Central memory CD4-positive, alpha-beta T cell (primary cell): ENCODE measurements at places on chromosomes 2 and 18.

DNA sequence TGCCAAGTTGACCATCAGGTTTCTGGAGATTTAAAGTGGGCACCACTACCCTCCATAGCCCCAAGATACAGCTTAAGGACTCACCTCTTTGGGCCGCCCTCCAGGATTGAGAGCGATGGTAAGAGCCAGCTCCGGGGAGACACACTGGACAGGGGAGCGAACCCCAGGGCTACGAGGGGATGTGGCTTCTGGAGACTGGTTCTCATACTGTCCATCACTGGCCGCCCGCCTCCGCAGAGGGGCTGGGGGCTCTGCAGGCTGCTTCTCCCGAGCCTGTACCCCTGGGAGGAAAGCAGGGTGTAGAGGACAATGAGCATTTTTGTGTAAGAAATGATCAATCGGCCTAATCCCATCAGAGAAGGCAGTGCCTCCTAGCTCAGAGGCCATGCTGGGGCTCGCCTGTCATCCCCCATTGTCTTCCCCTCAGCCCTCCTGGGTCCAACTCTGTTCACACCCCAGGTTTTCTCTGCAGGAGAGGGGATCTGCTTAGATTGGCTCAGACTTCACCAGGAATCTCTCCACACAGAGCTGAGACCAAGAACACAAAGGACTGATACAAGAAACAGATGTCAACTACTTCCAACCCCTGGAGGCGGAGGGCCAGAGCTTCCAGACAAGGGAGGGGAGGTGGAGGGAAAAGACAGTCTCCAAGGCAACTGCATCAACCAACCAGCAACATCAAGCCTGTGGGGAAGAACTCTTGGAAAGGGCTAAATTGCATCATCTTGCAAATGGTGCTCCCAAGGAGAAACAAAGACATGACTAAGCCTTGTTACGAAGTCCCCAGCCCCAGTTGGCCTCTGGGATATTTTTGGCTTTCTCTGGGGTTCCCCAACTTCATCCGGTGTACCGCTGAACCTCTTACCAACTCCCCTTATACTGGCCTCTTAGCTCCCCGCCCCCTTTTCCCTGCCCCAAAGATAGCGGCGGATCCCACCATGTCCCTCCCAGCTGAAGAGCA is 166.6 kb downstream of the TNS1 start:
- DNase-seq: no peak

DNA sequence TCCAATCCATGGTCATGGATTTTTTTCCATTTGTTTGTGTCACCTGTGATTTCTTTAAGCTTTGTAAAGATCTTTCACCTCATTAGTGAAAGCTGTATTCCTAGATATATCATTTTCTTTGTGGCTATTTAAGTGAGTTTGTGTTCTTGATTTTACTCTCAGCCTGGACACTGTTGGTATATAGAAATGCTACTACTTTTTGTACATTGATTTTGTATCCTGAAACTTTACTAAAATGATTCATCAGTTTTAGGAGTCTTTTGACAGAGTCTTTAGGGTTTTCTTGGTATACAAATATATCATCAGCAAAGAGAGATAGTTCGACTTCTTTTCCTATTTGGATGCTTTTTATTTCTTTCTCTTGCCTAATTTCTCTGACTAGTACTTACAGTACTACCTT is 12.3 kb downstream of the GKN2 start:
- no peak for DNase-seq

GRCh38 chr2:238423561-238424312 is 3.0 kb upstream of the ASB1 start:
- no peak for DNase-seq

GRCh38 chr18:9333441-9334328 is 888 bp upstream of the TWSG1 start:
- DNase-seq: no peak

GRCh38 chr2:163751696-163752095 is 15.9 kb upstream of the FIGN start:
- DNase-seq: no peak

DNA sequence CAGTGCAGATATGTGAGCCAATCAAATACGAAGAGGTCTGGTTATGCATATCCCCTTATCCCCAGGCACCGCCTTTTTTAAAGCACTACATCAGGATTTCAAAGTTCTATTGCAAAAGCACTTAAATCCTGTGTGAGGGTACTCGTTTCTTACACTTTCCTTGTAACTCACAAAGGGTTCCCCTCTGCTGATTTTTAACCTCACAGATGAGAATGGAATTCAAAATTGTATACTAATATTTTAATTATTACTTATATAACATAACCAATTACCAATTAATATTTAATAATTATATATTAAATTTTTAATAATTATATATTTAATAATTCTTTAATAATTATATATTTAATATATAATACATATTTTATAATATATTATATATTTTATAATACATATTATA is 126.2 kb upstream of the MAPRE2 start:
- no peak for DNase-seq
